Activated B cell treated with CpG ODN at 0.5 μM for 24 hours (primary cell): ENCODE measurements at places on chromosomes 2 and 18.

GRCh38 chr2:88828397-88829137, 137.1 kb downstream of the RPIA start:
- DNase-seq, result no peak

GRCh38 chr18:74654638-74655037, 57.0 kb downstream of the ZNF407 start:
- DNase-seq, result no peak

DNA sequence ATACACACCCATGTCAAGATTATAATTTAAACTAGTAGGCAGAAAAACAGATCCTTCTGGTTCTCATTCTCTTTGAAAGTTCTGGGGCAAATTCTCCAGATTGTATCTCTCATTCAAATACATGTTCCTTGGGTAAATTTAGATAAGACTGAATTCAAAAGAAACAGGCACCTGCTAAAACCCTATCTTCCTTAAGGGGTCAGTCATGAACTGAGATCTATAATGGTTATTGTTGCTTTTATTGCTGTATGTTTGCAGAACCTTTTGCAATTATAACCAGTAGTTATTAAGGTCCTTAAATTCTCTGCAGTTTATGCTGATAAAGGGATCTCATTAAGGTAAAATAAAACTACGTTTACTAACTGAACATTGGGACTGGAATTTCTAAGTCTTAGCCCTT, 83.5 kb downstream of the MYO5B start:
- no peak for DNase-seq

- no peak for DNase-seq
Measured at GRCh38 chr2:230757476-230757875, 44.8 kb downstream of the CAB39 start.

- no peak for DNase-seq
Measured at GRCh38 chr18:34583895-34584294, 126.2 kb upstream of the DTNA start.

GRCh38 chr18:36101943-36102342, 27.2 kb downstream of the SLC39A6 start:
- no peak for DNase-seq

DNA sequence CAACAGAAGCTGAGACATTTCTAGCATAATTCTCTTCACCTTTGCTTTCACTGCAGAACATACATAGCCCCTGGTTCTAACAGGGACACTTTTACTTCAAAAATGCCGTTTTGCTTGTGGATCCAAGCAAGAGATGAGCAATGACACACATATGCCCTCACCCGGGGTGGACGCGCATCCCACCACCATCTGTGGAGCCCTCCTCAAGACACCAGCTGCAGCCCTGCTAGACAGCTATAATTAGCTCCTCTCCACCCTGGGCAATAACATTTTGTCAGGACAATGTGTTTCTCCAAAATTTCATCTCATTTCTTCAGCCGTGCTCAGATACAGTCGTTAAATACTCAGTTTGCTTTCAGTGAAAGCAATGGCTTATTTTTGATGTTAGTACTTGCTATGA, 368.7 kb upstream of the RAB6C start:
- no peak for DNase-seq

DNA sequence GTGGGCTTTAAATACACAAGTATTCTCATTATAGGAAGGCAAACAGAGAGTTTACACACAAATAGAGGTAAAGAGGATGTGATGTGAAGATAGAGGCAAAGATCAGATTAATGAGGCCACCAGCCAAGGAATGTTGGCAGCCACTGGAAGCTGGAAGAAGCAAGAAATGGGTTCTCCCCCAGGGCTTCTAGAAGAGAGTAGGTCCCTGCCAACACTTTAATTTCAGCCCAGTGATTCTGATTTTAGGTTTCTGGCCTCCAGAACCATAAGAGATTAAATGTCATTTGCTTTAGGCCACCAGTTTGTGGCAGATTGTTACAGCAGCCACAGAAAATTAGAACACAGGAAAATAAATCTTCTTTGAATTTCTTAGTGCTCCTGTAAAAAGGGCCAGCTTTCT, 916.7 kb downstream of the CPS1 start:
- no peak for DNase-seq

DNA sequence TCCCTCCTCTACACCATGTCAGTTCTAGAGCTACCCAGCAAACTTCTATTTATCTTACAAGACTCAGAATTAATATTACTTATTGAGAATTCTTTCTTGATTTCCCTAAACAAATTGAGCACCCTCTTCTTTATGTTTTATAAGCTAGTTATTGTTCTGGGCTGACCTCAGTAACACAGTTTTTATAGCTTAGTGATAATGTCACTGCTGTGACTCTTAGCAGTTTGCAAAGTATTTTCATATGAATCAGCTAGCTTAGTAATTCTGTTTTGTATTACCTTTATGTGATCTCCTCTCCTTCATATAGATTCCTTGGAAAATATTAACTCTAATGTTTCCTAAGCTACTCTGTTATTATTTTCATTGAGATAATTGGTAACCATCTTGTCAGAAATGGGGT, 114.9 kb downstream of the PMS1 start:
- DNase-seq, result no peak

DNA sequence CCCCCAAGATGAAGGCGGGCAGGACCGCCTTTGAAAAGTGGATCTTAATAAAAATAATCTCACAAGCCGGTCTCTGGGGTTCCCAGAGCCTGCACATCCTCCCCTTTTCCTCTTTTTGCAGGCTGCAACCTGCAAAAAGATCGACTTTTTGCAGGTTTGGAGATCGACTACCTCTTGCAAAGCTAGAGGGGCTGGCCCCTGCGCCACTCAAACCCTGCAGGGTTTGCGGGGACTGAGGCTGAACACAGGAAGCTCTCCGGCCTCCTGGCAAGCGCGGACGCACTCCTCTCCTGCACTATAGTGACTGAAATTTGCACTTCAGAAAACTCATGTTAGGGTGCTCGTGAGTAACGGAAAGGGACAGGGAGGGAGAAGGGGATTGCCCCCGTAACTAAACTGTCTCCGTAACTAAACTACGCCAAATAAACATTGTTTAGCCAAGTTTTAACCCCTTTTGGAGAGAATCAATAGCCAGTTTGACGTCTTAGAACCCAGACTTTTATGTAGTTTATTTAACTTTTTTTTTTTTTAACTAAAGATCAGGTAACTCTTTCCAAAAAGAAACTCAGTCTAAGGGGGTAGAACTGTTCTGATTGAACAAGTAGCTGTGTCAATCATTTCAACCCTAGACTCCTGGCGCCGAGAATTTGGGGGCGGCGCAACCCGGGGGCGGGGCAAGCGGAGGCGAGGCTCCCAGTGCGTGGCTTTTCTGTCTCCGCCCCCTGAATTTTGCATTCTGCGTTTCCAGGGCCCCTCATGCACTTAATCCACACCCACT, 2.5 kb downstream of the IGFBP5 start:
- no peak for DNase-seq

GRCh38 chr18:58354791-58355190, 274.1 kb downstream of the ALPK2 start:
- no peak for DNase-seq

GRCh38 chr2:195929531-195929930, 139.1 kb downstream of the DNAH7 start:
- DNase-seq, result no peak

- DNase-seq, result no peak
Measured at GRCh38 chr2:157190151-157190550, 67.4 kb upstream of the GALNT5 start.

GRCh38 chr2:20589975-20590703, 60.8 kb downstream of the HS1BP3 start:
- DNase-seq, result no peak

GRCh38 chr18:68956650-68957049, 158.8 kb downstream of the CCDC102B start:
- DNase-seq, result no peak

DNA sequence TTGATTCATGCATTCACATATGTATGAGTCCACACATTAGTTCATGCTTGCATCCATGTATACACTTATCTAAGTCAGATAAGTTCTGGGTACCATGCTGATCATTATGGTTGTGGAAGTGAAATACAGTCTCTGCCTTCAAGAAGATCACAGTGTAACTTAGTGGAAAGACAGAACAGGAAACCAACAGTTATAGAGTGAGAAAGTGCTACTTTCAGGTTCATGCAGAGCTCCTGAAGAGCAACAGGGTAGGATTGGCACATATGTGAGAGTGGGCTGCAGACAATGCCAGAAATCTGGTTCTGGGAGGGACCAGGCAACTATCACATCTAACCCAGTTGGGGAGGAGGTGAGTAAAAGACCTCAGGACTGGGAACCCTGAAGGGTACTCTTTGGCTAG, 35.4 kb upstream of the PGAP1 start:
- no peak for DNase-seq

GRCh38 chr2:61802548-61802947, 51.3 kb downstream of the FAM161A start:
- DNase-seq, result no peak

DNA sequence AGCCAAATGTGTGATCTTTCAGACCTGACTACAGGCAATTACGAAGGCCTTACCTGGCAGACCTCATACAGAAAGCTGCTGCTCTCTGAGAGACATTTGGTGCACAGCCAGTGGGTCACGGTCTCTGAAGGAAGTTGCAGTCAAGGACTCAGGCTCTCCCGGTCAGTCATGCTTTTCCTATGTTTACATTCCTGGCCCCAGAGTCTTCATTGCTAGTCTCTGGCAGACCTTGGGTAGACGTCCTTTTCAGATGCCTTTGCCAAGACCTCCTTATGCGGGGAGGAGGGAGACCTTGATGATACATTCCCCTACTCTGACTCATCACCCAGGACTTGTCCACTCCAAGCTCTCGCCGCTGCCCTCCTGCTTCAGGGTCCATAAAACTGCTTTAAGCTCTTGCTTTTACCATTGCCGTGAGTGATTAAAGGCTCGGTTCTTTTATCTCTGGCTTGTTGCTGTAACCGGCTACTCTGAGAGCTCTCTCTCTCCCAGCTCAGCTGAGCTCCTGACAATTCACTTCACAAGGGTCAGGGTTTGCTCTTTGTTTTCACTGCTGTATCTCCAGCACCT, 62.0 kb upstream of the SLC35F5 start:
- DNase-seq, result no peak

DNA sequence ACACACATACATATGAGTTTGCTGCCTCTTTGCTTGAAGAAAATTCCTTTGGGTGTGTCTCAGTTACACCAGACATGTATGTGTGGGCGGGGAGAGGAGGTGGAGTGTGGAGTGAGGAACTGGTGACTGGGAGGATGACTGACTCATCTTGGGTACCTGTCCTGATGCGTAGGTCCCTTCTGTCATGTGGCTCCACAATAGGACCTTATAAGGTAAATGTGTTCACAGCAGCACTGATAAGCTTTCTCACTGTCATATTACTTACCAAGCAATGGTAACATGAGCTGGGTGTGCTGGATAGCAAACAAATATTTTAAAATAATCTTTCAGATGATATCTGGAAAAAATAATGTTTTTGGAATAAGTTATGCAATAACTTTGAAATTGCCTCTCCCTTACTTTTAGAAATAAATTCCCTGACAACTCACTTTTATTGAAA, 45.1 kb downstream of the SLC9A2 start:
- no peak for DNase-seq
